NCI-H774 (cell line): ENCODE measurements at places on chromosomes 3 and 15.

DNA sequence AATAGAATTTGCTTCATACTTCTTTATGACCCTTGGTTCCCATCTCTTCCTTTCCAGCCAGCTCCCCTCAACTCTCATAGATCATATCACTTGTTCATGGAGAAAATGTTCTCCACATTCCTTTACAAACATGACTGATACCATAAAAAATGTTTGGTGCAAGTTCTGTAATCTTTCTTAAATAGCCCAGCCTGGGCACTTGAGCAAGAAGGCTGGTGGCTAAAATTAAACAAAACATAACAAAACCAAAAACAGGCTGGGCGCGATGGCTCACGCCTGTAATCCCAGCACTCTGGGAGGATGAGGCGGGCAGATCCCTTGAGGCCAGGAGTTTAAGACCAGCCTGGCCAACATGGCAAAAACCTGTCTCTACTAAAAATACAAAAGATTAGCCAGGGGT is 8.9 kb upstream of the POLR2M start:
- no peak for DNase-seq

DNA sequence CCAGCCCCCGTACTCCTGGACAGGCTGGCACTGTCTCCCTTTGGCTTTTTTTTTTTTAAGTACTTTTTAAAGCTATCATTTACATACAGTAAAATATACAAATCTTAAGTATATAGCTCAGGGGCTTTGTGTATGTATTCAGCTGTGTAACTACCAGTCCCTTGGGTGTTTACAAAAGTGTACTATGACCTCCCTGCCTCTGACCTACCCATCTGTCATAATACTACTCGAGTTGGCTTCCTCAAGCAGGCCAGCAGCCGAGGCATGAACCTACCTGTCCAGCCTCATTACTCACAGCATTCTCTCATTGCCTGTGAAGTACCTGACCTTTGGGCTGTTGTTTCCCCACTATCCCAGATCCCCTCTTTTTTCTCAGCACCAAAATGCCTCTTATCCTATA is 33.2 kb downstream of the ABHD2 start:
- peak; percentile 36 for DNase-seq

DNA sequence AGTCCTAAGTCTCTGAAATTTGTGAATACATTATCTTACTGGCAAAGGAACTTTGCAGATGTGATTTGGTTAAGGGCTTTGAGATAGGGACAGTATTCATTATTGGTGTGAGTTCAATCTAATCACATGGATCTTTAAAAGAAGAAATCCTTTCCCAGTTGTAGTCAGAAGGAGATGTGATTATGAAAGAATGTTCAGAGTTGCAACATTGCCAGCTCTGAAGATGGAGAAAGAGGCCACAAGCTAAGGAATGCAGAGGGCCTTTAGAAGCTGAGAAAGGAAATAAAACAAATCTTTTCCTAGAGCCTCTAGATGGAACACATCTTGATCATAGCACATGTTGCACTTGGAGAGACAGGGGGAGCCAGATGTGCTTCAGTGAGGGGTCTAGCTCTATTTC is 27.7 kb upstream of the SIAH2 start:
- DNase-seq = no peak

DNA sequence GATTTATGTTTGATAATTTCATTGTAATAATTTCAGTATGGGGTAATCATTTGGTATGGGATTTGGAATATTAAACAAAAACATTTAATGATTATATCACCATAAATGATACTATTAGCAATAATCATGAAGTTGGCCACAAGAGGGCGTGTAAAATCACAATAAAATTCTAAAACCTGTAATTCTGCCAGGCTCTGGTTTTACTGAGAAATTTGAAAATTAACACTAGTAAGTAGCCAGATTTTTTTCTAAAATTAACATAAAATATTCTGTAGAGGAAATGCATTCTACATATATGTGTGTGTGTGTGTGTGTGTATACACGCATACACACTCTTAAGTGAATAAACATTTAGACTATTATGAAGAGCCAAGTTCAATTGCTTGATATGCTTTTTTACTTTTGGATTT is 40.5 kb downstream of the FEZF2 start:
- no peak for DNase-seq

- DNase-seq = no peak
These were observed 236.1 kb downstream of the RORA start for GRCh38 chr15:60993008-60993407.

DNA sequence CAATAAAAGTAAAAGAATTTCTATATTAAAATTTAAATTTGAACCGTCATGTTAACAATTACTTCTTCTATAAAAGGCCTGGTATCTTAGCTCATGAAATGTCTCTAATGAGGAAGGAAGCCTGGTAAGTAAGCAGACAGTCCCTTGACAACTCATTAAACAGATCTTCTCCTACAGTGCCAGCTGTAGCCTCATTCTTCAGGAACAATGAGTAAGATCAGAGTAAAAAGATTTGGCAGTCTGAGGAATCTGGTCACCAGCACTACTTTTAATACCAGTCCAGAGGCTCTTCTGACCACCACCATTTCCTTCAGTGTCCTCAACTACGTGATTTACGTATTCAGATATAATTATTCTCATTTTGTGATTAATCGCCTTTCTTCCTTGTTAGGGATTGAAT is 955.0 kb upstream of the ALCAM start:
- DNase-seq = no peak

GRCh38 chr3:7630925-7631324 is 770.0 kb downstream of the GRM7 start:
- DNase-seq = no peak

DNA sequence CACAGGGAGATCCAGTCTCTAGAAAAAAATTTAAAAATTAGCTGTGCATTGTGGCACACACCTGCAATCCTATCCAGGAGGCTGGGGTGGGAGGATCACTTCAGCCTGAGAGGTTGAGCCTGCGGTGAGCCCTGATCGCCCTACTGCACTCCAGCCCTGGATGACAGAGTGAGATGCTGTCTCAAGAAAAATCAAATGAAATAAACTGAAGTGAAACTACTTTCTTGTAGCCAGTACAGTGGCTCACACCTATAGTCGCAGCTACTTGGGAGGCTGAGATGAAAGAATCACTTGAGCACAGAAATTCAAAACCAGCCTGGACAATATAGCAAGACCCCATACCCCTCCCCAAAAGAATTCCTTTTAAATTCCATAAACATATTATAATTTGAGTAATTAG is 35.4 kb downstream of the SMARCC1 start:
- no peak for DNase-seq

- DNase-seq = peak; percentile 12
These were observed 72.7 kb downstream of the DZIP3 start for GRCh38 chr3:108662142-108662738.

- no peak for DNase-seq
These were observed 48.5 kb upstream of the SH3GL3 start for GRCh38 chr15:83398626-83399025.

GRCh38 chr15:48451241-48451640 is 120.0 kb downstream of the DUT start:
- no peak for DNase-seq

DNA sequence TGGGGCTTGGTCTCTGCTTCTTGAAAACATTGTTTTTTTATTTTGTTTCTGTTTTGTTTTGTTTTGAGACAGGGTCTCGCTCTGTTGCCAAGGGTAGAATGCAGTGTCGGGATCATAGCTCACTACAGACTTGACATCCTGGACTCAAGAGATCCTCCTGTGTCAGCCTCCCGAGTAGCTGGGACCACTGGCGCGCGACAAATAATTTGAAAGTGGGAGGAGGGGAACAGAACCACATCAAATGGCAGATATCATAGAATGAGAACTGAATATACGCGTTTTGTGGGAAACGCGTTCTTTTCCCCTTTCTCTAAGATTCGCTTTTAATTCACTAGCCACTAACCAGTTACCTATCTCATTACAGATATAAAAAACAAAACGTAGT is 641 bp upstream of the VPS13C start:
- no peak for DNase-seq

DNA sequence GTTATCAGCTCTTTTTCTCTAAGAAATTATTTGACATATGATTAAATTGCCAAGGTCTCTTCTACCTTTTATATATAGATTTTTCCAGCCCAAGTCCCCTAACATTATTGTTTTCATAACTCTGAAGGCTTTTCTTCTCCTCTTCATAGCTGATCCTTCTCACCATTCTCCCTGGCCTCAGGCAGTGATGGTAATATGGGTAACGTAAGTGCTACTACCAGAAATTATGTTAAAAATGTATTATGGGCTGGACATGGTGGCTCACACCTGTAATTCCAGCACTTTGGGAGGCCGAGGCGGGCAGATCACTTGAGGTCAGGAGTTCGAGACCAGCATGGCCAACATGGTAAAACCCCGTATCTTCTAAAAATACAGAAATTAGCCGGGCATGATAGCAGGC is 29.2 kb downstream of the BMF start:
- DNase-seq = no peak

- DNase-seq = no peak
These were observed 11.1 kb downstream of the LRCH3 start for GRCh38 chr3:197801891-197802778.

GRCh38 chr15:35444557-35445204 is 101.3 kb downstream of the DPH6 start:
- DNase-seq = peak; percentile 27

DNA sequence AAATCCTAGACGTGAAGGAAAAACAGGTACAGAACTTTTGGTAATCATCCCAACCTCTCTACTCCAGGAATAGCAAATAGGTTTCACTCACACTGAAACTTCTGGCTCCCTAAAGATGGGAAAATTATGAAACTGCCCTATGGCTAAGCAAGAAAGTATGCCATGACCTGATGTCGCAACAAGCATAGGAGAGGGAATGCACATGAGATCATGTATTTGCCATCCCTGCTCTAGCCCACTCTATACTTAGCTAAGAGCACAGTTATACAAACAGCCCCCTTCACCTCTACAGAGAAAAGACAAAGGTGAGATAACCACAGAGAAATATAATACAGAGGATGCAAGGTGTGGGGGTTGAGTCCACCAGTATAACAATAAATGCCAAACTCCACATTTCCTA is 102.7 kb downstream of the TBC1D5 start:
- DNase-seq = no peak

GRCh38 chr15:44501768-44502366 is 35.1 kb upstream of the EIF3J start:
- no peak for DNase-seq

DNA sequence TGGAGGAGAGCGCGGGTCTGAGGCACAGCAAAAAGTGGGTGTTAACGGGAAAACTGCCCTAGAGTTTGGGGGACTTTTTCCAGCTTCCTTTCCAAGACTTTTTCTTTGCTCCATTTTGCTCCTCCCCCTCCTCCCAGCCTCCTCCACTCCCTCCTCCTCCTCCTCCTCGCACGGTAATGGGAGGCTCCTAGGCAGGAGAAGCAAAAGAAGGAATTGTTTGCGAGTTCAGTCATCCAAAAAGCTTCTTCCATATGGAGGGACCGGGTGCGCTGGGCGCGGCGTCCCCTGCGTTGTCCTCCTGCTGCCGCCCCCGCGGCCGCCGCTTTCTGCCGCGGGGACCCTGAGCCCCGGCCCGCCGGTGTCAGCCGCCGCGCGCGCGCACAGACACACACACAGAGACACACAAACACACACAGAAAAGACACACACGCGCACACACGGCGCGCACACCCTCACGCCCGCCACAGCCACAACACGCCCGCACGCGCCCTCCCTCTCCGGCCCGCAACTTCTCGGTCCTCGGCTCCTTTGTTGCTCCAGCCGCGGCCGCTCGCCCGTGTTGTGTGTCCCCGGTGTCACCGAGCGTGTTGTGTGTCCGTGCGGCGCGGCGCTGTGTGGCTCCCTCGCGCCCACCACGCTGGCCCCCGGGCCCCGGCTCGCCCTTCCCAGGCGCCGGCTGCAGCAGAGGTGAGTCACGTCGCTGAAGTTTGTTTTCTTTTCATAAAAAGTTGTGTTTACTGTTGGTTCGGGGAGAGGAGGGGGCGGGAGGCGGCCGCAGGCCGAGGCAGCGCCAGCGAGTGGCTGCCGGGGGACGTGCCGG is at the start of gene BOC:
Gene BOC (plus strand): TSS at position 228 of the 820 bp plus-strand sequence. CDS start 38,246 bp downstream, outside the sequence.
- no peak for DNase-seq

DNA sequence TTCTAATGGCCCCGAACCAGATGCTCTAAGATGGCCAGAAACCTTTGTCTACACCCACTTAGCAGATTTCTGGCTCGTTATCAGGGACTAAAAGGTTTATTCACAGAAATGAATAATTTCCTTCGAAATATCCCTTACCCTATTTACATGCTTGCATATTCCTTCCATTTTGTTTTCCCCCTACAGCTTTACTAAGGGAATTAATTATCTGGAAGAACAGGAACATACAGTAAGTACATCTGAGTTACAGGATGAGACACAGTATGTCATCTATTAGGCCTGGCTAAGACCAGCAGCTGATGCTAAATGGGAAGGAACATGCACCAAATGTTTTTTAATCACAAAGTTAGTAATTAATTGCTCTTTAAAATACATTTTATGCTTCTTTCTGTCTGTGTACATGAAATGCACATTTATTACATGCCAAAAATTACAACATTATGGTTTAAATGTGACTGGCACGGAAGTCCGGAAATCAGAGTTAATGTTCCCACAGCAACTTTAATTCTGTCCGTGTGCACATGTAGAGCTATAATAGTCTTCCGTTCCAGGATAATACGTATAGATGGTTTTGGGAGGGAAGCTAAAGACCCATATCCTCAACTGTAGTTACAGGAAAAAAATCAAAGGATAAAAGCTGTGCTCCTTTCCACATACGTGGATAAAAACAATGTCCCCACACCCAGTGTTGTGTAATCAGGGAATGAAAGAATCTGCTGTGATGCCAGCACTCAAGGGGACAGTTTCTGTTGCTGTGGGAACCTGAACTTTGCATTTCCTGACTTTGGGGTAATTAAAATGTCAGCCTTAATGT is 82.0 kb downstream of the TIGIT start:
- DNase-seq = no peak

- no peak for DNase-seq
These were observed 539.3 kb downstream of the SQOR start for GRCh38 chr15:46174122-46174521.

DNA sequence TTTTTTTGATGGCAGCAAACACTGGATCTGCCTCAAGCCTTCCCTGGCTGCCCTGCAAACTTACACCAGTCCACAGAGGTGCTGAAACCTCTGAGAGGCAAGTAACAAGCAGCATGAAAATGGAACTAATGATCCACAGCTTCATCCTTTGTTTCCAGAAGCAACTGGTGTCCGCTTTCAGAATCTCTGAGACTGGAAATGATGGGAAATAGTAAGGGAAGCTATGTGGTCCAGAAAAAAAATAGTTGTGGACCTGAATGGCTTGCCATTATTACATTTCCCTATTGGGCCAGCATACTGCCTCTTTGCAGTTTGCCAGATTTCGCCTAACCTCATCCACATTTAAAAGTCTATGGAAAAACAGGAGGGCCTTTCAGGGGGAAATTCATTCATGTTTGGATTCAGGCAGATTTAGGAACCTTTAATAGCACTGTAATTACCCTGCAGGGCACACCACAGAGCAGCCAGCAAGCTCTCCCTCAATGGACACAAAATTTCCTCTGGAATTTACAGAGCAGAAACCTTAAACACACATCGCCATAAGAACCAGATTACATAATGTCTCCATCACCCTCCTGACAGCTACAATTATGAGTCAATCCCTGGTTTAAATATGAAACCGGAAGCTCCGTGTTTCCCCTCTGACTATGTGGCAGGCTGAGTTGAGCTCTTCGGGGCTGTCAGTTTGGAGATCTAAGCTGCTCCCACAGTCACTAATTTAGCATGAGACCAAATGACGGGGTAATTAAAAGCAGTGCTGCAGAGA is 134.4 kb downstream of the TMCO5A start:
- no peak for DNase-seq

GRCh38 chr15:29285386-29285785 is 15.8 kb upstream of the NSMCE3 start:
- DNase-seq = no peak
